ENCODE measurements at places on chromosomes 5 and 9. TPM values are rescaled to one million over a fixed set of nuclear protein-coding genes. Genes with fewer than 3 reads are reported as not detected.

PCDHGA1 gene
- 1.8 TPM for total RNA-seq

PCDHA7 gene
- 0.14 TPM for total RNA-seq

IL3 gene
- total RNA-seq, result not detected

DNA sequence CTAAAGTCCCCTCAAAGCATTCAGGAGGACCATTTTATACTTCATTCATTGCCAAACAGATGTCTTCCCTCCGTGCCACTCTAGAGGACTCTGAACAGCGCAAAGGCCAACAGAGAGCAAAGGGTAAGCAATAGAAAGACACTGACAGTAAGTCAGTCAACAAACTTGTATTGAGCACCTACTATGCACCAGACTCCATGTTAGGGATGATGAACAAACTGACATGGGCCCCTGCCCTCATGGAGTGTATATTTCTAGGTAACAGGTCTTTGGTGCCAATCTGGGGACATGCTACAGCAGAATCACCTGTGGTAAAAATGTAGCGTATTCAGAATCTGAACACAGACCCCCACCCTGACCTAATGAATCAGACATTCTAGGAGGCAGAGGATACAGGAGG is 3.5 kb upstream of the ACO1 start:
- DNase-seq, result no peak

DNA sequence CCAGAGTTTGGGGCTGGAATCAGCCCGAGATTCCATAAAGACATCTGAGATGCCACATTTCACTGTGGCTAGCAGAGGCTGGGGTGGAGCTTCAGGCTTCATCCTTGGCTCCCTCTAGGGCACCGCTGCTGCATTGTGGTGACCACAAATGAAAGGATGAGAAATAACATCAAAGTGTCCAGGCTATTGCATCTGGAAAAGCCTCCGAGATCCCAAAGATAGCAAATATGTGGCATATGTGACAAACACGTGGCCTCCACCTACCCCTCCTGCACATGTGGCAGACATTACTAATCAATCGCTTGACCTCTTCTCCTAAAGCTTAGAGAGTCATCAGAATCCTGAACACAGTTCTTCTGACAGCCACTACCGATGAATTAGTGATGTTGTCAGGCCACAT is 4.5 kb downstream of the SPARC start:
- no peak for DNase-seq

ANXA6 gene
- total RNA-seq, result 230 TPM

GRCh38 chr9:79120533-79120932 is 451.2 kb upstream of the TLE4 start:
- no peak for DNase-seq

MLANA gene
- total RNA-seq, result not detected

EIF4EBP3 gene
- 11.2 TPM for total RNA-seq

DNA sequence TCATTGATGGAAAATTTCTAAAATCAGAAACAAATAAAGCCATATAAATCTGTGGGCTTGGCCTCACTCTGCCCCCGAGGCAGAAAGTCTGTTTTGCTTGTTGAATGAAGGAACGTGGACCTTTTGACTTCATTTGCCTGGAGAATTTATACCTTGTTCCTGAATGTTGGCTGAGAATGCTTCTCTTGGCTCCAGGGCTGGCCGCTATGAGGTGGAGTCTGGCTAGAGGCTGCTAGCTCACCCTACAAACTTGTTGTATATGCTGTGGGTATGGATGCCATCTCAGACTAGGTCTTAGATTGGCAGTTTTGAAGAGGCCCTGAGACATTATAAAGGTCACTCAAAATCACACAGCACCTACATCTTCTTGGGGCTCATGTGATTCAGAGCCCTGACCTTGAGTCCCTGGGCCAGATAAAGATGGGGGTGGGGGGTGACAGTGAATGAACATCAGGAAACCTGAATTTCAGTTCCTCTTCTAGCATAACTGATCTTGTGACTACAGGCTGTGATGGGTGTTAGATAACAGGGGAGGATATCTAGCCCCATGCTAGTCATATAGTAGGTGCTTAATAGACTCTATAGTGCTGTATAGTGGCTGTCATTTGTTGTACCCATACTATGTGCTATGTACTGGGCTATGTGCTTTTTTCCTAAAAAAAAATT is 2.8 kb downstream of the GM2A start:
- no peak for DNase-seq

All from right cardiac atrium (tissue), 5 donors.